ENCODE measurements at places on chromosomes 16 and 17. TPM values are rescaled to one million over a fixed set of nuclear protein-coding genes. Genes with fewer than 3 reads are reported as not detected.

MFAP4 gene
- not detected for total RNA-seq

CES5A gene
- total RNA-seq, result not detected

CHST5 gene
- total RNA-seq, result not detected

MGAT5B gene
- 1.4 TPM for total RNA-seq

SPECC1 gene
- total RNA-seq, result 5.2 TPM

SNX20 gene
- not detected for total RNA-seq

FNDC8 gene
- not detected for total RNA-seq

CDH13 gene
- 59.2 TPM for total RNA-seq

TNFRSF12A gene
- 62.6 TPM for total RNA-seq

BLMH gene
- 62.2 TPM for total RNA-seq

LIG3 gene
- 34.0 TPM for total RNA-seq

PLEKHG4 gene
- total RNA-seq, result 28.4 TPM

SPNS3 gene
- 0.22 TPM for total RNA-seq

FN3K gene
- 3.7 TPM for total RNA-seq

MMP28 gene
- 4.0 TPM for total RNA-seq

ZG16 gene
- total RNA-seq, result not detected

NOTUM gene
- total RNA-seq, result not detected

HOXB1 gene
- not detected for total RNA-seq

GAST gene
- total RNA-seq, result not detected

ADAP2 gene
- total RNA-seq, result 0.27 TPM

KRT33B gene
- total RNA-seq, result not detected

OMG gene
- total RNA-seq, result not detected

MEFV gene
- total RNA-seq, result not detected

CBFA2T3 gene
- not detected for total RNA-seq

TBC1D3E gene
- 0.53 TPM for total RNA-seq

RHBDL1 gene
- total RNA-seq, result 0.27 TPM

CIBAR2 gene
- total RNA-seq, result not detected

SDR42E1 gene
- total RNA-seq, result 0.65 TPM

SLC6A2 gene
- not detected for total RNA-seq

SHISA9 gene
- total RNA-seq, result not detected

ARHGDIG gene
- total RNA-seq, result 1.7 TPM

USP31 gene
- total RNA-seq, result 27.5 TPM

GFAP gene
- total RNA-seq, result 0.14 TPM

MYL4 gene
- total RNA-seq, result 0.66 TPM

SRCIN1 gene
- total RNA-seq, result 0.27 TPM

TMEM101 gene
- 38.9 TPM for total RNA-seq

GRB2 gene
- 93.6 TPM for total RNA-seq

HYDIN gene
- total RNA-seq, result not detected

MAF gene
- total RNA-seq, result 0.66 TPM

CLEC3A gene
- total RNA-seq, result not detected

CES1 gene
- not detected for total RNA-seq

KRTAP3-2 gene
- not detected for total RNA-seq

NFATC2IP gene
- 42.8 TPM for total RNA-seq

SLC9A5 gene
- total RNA-seq, result 0.40 TPM

FBXW10 gene
- not detected for total RNA-seq

STXBP4 gene
- total RNA-seq, result 34.2 TPM

CCL4L2 gene
- total RNA-seq, result not detected

Measured in thoracic aorta endothelial cell (primary cell).